ENCODE measurements at places on chromosomes 2 and 18.
A peak's percentile ranks its signal among the peaks of the same experiment; 100 is the strongest.

GRCh38 chr2:233350708-233351107, 3.6 kb upstream of the DGKD start:
- DNase-seq: peak; percentile 25

DNA sequence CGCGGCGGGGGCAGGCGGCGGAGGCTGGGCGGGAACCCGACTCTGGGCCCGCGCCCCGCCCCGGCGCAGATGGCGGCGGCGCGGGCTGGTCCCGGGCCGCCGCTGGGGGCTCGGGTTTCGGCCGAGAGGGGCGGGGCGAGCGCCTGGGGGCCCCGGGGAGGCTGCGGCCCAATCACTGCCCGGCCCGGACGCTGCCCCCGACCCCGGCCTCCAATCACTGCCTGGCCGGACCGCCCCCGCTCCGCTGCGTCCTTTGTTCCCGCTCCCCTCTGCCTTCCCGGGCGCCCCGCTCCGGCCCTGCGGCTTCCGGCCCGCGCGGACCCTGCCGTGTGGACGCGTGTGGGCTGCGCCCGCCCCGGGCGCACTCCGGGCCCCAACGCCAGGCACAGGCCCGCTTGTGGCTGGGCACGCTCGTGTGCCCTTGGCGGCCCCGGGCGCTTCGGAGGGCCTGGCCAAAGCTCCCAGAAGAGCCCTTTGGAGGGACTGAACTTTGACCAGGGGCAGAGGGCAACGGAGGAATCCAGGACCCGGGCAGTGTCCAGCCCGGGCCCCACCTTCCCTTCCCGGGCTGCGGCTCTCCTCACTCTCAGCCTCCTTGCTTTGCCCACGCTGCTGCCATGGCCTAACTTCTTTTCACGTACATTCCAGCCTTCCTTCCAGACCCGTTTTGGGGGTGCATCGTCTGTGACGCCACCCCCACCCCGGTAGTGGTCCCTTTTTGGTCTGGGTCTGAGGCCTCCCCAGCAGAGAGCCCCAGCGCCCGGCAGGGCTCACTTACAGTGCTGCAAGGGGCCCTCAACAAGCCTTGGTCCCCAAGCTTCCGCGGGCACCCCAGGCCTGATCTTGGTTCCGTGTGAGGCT, 27.1 kb upstream of the PTMA start:
- no peak for DNase-seq

GRCh38 chr2:26561918-26562810, 79.0 kb downstream of the CIB4 start:
- DNase-seq: peak; percentile 4

DNA sequence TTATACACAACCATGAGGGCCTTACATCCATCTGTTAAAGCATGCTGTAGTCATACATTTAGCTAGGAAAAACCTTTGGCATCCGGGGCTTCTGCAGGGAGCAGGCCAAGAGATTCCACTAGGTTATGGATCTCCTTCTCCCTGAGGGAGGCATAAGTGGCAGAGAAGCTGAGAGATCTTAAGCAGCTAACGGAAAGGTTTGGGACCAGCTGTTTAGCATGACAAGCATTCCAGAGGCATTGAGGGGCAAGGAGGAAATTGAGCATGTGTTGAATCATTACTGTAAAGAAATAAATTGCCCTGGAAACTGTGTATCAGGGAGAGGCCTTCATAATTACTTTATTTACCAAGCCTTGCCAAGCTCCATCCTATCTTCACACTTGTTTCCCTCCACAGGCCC, 643.1 kb downstream of the CNTNAP5 start:
- DNase-seq: no peak

DNA sequence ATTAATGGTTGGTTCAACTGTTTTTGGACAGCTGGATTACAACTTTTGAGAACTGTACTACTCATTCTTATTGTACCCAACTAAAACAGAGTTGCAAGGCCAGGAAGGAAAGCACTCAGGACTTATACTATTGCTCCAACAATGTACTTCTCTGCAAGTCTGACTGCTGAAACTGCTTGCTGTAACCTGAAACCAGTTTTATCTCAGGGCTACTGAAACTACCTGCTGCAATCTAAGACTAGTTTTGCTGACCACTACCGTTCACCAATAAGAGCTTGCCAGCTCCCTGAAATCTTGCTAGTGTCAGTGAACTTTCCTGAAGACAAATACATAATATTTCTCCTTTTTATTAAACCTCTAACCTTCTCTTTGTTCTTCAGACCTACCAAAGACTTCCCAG, 157.3 kb downstream of the CDCA7 start:
- DNase-seq: no peak

- DNase-seq: no peak
Observed at GRCh38 chr2:107402330-107402729, 424.4 kb upstream of the RGPD4 start.

DNA sequence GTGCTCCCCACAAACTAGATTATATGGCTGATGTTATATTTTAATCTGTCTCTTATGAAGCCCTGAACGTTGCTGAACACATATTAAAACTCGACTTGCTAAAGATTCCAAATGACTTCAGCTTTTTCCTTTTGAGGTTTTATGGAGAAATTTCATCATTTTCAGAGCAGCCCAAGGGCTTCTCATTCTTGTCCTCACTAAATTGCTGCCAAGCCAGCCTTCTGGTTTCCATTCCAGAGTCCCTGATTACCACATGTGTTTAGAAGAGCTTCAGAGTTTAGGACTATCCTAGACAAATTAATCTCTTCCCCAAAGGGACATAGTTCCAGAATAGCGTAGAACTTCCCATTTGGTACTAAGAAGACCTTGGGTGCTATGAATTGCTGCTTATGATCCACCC, 77.8 kb upstream of the CCDC195 start:
- no peak for DNase-seq

DNA sequence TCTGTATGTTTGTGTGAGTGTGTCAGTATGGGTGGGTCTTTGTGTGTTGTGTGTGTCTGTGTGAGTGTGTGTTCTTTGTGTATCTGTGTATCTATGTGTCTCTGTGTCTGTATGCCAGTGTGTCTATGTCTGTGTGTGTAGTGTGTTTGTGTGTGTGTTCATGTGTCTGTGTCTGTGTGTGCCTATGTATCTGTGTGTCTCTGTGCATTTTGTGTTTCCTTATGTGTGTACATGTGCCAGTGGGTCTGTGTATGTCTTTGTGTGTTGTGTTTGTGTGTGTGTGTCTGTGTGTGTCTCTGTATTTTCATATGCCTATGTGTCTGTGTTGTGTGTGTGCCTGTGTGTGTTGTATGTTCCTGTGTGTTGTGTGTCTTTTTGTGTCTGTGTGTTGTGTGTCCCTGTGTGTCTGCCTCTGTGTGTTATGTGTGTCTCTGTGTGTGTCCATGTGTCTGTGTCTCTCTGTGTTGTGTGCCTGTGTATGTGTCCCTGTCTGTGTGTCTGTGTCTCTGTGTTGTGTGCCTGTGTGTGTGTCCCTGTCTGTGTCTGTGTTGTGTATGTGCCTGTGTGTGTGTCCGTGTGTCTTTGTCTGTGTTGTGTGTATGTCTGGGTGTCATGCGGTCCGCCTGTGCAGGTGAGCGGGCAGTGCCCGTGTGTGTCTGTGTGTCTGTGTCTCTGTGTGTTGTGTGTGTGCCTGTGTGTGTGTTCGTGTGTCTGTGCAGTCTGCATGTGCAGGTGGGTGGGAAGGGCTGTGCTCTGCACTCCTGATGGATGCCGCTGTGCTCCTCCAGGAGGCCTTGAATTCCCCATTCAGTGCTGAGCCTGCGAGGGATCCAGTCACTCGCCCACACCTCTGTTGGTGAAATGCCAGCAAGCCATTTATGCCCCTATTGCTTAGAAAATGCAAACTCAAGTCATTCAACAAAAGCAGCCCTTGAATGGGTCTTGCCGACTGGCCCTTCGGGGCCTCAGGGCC, 37.4 kb downstream of the KLHL29 start:
- DNase-seq: no peak

DNA sequence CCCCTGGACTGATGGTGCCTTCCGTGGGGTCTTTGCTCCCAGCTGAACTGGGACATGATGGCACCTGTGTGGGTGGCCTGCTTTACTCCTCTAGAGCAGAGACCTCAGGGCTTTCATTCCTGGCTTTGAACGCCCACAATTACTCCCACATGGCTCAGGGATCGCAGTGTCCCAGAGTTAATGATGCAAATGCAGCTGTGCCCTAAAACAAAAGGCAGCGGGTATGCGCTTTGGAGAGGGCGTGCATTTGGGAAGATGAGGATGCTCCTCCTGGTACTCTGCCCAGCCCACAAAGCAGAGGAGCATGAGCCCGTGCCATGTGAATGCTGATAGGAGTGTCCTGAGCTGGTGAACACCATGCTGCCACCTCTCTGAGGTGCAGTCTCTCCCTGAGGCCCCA, 173.4 kb downstream of the FHOD3 start:
- DNase-seq: no peak

- no peak for DNase-seq
Observed at GRCh38 chr18:39871961-39872360, 2083.1 kb upstream of the PIK3C3 start.

DNA sequence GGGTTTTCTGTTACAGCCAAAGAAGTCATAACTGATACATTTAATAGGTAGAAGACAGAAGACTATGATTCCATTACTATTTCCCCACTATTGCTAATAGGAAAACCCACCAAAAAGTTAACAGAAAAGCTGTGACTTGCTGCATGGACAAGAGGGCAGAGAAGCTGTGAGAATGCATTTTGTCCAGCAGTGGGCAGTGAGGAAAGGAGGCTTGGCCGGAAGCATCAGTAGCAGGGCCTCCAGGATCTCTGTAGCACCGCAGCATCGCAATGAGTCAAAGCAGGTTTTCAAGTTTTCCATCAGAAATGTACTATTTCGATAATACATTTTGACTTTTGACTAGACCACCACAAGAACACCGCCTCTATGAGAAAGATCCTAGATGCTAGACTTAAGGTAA, 24.9 kb downstream of the MYO5B start:
- DNase-seq: no peak

GRCh38 chr2:116416731-116417377, 1397.6 kb upstream of the DDX18 start:
- DNase-seq: no peak

- DNase-seq: no peak
Observed at GRCh38 chr2:46444732-46445131, 34.6 kb upstream of the TMEM247 start.

- no peak for DNase-seq
Observed at GRCh38 chr2:62404913-62405312, 101.1 kb downstream of the TMEM17 start.

DNA sequence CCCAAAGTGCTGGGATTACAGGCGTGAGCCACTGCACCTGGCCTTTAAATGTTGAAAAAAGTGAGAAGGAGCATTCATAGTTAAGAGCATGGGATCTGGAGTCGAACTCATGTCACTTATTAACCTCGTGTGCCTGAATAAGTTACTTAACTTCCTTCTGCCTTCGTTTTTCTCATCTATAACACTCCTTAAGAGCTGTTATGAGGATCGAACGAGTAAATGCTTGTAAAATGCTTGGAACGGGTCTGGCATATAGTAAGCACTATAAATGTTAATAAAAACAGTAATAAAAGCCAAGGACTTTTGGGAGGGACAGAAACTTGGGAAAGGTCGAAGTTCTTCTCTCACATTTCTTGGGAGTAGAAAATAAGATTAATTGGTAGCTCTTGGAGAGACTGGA, 40.8 kb downstream of the RAB10 start:
- no peak for DNase-seq

DNA sequence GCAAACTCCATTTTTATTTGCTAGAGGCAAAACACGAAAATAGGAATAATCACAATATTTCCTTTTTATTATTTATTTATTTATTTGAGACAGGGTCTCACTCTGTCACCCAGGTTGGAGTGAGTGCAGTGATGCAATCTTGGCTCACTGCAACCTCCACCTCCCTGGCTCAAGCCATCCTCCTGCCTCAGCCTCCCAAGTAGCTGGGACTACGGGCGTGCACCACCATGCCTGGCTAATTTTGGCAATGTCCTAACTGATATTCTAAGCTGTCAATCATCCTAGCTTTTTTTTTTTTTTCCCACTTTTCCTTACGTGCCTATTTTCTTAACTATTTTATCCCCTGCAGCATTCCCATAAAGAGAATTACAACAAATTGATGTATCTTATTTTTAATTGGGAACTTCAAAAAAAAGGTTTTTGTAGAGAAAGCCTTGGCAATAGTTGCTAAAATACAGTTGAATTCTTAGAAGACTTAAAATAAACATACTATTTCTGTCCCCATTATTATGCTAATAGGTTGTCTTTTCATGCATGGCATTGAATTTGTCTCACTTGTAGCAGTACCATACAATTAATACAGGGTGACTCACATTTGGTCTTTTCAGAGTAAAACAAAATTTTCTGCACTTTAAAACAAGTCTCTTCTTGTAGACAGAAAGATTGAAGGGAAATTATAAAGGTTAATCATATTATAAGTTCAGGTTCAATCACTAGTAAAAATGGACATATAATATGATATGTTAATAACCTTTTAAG, 153.5 kb downstream of the SLC39A10 start:
- DNase-seq: no peak

- no peak for DNase-seq
Observed at GRCh38 chr2:109615637-109616144, 1.5 kb downstream of the SOWAHC start.
